ENCODE measurements at places on chromosomes 2 and 18. TPM values are rescaled to one million over a fixed set of nuclear protein-coding genes. Genes with fewer than 3 reads are reported as not detected.

ERFE gene
- total RNA-seq: 17.3 TPM

ACSL3 gene
- total RNA-seq: 142 TPM

- no peak for DNase-seq
- H3K27ac ChIP-seq: no peak overlapping the region
- no peaks in the 10 kb centered on the region for H3K27me3 ChIP-seq
- no peaks in the 10 kb centered on the region for H3K4me1 ChIP-seq
- no peak overlapping the region for H3K4me3 ChIP-seq
Measured at GRCh38 chr2:112757265-112757664, 7.1 kb downstream of the CKAP2L start.

DNA sequence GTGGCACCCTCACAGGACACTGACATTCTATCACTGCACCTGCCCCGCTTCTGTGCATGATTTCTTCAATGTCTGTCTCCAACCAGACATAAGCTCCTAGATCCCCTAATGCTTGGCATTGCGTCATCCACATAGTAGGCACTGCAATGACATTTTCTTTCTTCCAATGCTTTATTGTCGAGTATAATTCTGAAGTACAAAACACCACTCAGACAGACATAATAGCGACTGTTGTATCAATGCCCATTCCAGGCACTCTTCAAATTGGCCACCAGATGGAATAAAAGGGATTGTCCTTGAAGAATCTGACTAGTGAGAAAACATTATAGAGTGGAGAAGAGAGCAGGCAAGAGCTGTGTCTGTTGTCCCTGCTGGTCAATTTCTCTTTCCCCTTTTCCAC lies 89.0 kb downstream of the LPIN1 start:
- H3K27me3 ChIP-seq: no peaks in the 10 kb centered on the region
- H3K4me3 ChIP-seq: no peak overlapping the region
- H3K36me3 ChIP-seq: no peaks in the 10 kb centered on the region

DNA sequence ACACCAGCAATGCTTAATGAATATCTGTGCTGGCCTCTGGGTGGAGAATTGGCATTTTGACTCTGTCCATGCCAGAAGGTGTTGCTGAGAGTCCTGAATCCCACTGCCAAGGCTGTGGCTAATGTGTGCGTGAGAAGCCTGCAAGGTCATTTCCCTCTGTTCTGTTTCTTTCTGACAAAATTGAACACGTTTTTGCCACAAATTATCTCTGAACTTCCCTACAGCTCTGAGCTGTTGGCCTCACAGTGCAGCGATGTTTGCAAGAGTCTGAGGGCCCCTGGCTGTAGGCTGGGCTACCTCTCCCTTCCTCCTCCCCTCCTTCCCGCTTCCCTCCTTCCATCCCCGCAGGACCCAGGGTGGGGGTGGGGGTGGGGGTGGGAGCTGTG lies 154.1 kb upstream of the HS6ST1 start:
- no peaks in the 10 kb centered on the region for H3K4me1 ChIP-seq
- peaks cover 3% of the 10 kb centered on the region for H3K27me3 ChIP-seq
- DNase-seq: no peak
- H3K36me3 ChIP-seq: no peaks in the 10 kb centered on the region
- no peak overlapping the region for H3K27ac ChIP-seq

GRCh38 chr2:143148757-143149156 lies 19.5 kb downstream of the ARHGAP15 start:
- no peaks in the 10 kb centered on the region for H3K4me1 ChIP-seq
- peaks cover 17% of the 10 kb centered on the region for H3K27me3 ChIP-seq
- H3K4me3 ChIP-seq: no peak overlapping the region

DNA sequence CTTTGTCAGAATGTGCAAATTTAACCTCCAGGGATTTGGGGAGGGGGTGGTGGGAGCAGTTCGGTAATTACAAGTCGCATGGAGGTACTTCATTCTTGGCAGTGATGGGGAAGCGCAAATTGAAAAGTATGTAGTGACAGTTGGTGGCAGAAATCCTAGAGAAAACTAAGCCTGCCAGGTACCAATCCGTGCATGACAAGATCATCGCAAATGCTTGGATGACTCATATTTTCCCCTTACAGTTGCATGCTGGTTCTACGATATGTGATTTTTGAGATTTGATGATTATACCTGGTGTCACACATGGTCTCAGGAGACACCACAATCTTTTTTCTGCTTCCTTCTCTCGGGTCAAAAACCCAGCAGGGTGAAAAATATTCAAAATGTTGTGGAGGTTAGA lies 479.7 kb upstream of the ID2 start:
- no peaks in the 10 kb centered on the region for H3K27me3 ChIP-seq
- H3K4me3 ChIP-seq: no peak overlapping the region
- H3K27ac ChIP-seq: no peak overlapping the region

DNA sequence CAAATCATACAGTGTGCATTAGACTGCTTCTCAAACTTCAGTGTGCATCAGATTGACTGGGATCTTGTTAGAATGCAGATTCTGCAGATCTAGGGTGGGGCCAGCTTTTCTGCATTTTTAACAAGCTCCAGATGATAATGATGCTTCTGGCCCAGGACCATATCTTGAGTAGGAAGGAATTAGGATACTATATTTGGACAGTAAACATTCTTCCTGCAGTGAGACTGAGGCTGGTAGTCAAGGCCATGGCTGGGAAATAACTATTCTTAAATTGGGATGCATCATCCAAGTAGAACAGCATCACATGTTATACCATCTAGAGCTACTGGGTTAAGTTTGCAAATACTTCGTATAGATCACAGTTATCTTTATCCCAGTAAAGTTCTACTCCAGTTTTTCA lies 28.4 kb upstream of the ARMC9 start:
- DNase-seq: no peak
- H3K36me3 ChIP-seq: peaks cover 16% of the 10 kb centered on the region
- H3K27me3 ChIP-seq: no peaks in the 10 kb centered on the region
- H3K27ac ChIP-seq: no peak overlapping the region
- no peak overlapping the region for H3K4me3 ChIP-seq
- H3K4me1 ChIP-seq: no peaks in the 10 kb centered on the region

- H3K36me3 ChIP-seq: no peaks in the 10 kb centered on the region
- H3K27me3 ChIP-seq: peaks cover 2% of the 10 kb centered on the region
- no peak overlapping the region for H3K4me3 ChIP-seq
- DNase-seq: no peak
- H3K27ac ChIP-seq: no peak overlapping the region
Measured at GRCh38 chr2:118805064-118805690, 42.3 kb downstream of the EN1 start.

DNA sequence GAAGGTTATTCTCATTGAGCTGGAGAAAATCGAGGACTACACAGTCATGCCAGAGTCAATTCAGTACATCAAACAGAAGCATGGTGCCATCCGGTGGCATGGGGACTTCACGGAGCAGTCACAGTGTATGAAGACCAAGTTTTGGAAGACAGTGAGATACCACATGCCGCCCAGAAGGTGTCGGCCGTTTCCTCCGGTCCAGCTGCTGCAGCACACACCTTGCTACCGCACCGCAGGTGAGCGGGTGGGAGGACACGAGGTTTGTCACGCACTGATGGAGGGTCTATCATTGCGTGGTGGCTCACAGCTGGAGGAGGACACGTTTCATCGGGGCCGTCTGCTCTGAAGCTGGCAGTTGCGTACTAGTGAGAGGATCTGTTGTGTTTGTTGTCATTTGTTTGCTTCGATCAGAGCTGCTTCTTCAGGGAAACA lies 48.2 kb downstream of the IL1RL2 start:
- no peak overlapping the region for H3K27ac ChIP-seq
- no peak overlapping the region for H3K4me3 ChIP-seq
- no peaks in the 10 kb centered on the region for H3K27me3 ChIP-seq
- DNase-seq: no peak
- H3K36me3 ChIP-seq: no peaks in the 10 kb centered on the region

DNA sequence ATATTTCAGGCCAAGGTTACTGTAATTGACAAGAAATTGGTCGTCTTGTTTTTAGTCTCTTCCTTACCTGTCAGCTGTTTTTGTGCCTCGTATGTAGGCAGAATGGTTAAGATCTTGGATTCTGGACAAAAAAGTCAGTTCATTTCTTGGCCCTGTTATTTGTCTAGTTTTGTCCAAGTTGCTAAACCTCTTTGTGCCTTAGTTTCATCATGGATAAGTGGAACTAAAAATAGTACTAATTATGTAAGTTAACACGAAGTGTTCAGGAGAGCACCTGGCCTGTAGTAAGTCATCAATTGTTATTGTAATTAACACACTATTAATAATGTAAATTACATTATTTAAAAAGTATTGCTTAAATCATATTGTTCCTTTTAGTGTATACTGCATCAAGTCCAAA lies 148.0 kb downstream of the PARD3B start:
- H3K4me3 ChIP-seq: no peak overlapping the region
- H3K36me3 ChIP-seq: no peaks in the 10 kb centered on the region
- H3K27me3 ChIP-seq: no peaks in the 10 kb centered on the region
- no peak for DNase-seq
- H3K4me1 ChIP-seq: no peaks in the 10 kb centered on the region

DNA sequence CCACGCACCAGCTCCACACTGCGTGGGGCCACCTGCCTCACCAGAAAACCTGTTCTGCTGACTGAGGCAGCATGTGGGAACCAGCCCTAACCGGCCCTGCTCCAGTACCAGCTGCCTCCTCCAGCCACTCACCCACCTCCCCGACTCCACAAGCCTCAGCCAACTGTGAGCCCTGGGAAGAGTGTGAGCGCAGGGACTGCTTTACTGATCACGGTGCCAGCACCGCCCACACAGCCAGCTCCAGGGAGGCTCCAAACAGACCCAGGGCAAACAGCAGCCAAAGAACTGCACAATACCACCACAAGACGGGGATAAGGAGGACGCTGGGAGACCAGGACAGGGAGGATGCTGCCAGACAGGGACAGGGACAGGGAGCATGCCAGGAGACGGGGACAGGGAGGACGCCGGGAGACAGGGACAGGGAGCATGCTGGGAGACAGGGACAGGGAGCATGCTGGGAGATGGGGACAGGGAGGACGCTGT lies 28.4 kb downstream of the EIPR1 start:
- H3K27ac ChIP-seq: no peak overlapping the region
- no peak for DNase-seq
- H3K36me3 ChIP-seq: peaks cover 15% of the 10 kb centered on the region
- no peaks in the 10 kb centered on the region for H3K4me1 ChIP-seq
- H3K4me3 ChIP-seq: no peak overlapping the region
